Activated effector memory CD4-positive, alpha-beta T cell treated with anti-CD3 and anti-CD28 coated beads, Interleukin-2, amount 50 U/mL, for 16 hours (primary cell): ENCODE measurements at places on chromosomes 4 and X.
A peak's percentile ranks its signal among the peaks of the same experiment; 100 is the strongest.

GRCh38 chr4:80803337-80803736 is 227.2 kb upstream of the BMP3 start:
- DNase-seq, result no peak

DNA sequence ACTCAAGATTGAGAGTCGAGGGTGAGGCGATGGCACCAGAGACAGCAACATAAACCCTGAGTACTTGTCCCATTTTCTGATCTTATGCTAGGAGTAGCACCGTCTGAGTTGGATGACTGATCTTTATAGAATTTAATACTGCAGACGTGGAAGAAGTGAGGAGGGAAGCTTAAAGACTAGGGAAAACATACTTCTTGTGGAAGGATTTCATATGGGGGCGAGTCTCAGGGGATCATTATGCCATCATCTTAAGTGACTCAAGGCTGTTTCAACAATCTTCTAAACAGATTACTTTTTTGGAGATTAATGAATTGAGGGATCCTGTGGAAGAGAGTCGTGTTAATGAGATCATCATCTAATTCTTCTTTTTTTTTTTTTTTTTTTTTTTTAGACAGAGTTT is 17.2 kb upstream of the FAT1 start:
- DNase-seq, result no peak

- no peak for DNase-seq
Measured at GRCh38 chr4:189035091-189035490, 895.9 kb downstream of the TRIML1 start.

- DNase-seq, result no peak
Measured at GRCh38 chrX:13764281-13764680, 29.7 kb downstream of the OFD1 start.

- no peak for DNase-seq
Measured at GRCh38 chr4:78205591-78205990, 148.5 kb downstream of the FRAS1 start.

- DNase-seq, result no peak
Measured at GRCh38 chr4:107509615-107510014, 210.4 kb downstream of the PAPSS1 start.

DNA sequence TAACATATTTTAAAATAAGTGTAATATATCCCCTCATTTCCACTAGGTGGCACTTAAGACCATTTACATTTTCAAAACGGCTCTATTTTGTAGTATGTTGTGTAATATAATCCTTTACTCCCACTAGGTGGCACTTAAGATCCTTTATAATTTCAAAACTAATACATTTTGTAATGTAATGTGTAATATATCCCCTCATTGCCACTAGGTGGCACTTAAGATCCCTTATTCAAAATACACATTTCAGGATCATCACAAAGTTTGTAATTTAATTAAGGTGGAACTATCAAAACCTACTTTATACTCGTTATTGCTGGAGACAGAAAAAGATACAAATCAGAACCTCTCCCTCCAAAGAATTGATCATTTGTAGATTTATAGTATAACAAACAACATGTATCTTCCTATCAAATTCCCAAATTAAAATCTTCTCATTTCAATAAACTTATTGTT is 132.5 kb downstream of the ARHGAP6 start:
- DNase-seq, result no peak

- DNase-seq, result no peak
Measured at GRCh38 chr4:176302283-176303275, 17.2 kb upstream of the SPCS3 start.

GRCh38 chr4:8655411-8656184 is 63.0 kb downstream of the CPZ start:
- DNase-seq, result no peak

DNA sequence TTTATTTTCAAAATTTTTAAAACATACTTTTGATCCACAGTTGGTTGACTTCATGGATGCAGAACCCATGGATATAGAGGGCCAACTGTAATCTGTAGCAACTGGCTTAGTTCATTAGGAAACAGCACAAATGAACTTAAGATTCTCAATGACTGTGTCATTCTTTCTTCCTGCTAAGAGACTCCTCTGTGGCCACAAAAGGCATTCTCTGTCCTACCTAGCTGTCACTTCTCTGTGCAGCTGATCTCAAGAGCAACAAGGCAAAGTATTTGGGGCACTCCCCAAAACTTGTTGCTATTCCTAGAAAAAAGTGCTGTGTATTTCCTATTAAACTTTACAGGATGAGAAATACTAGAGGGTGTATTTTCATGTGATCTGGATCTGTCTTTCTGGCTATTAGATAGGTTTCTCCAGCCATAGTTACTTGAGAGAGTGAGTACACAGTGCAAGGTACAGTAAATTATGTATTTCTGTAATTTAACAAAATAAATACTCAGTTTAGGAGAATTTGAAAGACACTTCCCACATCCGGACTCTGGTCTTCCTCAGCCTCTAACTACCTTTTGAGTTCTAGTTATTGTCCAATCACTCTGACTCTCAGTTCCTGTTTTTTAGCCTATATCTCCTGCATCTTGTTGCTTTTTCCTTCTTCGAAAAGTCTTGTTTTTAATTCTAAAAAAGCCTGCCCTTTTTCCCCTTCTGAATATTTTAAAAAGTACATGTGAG is 21.8 kb downstream of the TLR2 start:
- no peak for DNase-seq

GRCh38 chr4:61380865-61381264 is 180.7 kb downstream of the ADGRL3 start:
- DNase-seq, result no peak

- DNase-seq, result no peak
Measured at GRCh38 chrX:71096760-71097032, 1.0 kb downstream of the FOXO4 start.

DNA sequence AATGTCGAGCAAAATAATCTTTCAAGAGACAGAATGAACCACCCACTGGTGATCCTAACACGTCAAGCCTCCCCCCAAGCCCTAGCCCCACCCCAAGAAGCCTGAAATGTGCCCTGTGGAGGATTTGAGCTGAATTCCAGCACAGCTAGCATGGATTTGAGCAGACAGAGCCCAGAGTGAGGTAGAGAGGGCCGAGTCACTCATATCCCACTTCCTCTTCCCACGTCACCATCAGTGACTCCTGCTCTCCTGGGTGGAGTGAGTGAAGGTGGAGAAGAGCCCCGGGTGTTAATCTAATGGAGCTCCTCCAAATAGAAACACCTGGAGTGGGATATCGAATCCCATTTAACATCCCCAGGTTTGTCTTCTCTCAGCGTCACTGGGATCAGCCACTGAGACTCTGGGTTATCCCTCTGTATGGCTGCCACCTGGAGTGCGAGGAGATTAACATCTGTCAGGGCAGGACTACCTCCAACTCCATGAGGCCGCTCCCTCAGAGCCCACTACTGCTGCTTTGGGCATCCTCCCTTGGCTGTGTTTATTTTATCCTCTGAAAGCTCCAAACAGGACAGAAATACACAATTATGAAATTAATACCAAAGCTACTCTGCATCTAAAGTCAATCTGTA is 136.6 kb downstream of the NWD2 start:
- DNase-seq, result no peak

GRCh38 chr4:121454251-121454979 is 73.6 kb upstream of the QRFPR start:
- no peak for DNase-seq

DNA sequence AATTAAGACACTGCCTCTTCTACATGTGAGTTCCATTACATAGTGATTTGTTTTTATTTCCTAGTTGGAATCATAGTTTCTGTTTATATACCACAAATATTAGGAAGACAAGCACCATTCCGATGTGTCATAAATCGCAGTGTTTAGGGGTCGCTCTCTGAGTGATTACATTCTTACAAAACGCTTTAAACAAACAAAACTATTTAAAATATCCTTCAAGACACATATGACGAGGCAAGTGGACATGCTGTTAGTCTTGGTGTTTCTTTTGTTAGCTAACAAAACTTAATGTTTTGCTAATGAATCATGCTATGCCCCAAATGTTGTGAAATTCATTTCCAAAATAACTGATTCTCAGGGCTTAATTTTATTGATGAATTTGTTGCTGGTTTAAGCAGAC is 1219.3 kb upstream of the PRKX start:
- no peak for DNase-seq

DNA sequence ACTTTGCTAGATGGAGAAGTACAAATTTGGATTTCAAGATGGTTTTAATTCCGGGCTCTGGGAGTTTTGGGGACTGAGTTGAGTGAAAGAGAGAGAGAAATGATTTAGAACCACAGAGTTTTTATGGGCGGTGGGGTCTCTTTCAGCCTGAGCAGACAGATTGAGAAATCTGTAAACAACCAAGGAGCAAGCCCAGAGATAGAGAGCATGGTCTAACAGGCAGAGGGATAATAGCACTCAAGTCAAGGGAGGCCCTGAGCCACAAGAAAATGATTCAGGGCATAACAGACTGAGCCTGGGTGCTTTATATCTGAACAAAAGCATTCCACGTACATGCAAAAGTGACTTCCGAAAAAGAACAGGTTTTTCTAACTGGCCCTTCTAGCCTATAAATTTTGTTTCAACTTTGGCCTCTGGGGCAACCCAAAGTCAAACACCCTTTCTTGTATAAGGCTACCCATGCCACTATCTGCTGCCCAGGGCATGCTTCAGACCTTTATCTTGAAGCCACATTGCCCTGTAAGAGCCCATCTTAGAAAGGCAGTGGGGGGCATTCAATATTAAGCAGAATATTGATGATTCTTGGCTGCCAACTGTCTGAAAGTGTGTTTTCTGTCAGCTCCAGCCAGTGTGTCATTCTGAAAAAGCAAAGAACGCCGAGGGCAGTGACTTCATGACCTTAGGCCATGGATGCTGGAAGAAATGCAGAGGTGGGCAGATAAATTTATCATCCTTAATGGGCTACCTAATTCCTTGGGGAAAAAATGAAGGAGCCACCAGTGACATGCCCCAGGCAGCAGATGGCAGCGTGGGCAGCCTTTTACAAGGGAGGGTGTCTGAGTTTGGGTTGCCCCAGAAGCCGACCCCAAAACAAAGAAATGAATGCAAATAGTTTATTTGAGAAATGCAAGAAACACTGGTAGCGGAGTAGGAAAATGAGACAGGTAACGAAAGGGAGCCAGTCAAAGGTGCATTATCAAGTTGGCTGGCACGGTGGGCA is 637.6 kb downstream of the MID1IP1 start:
- no peak for DNase-seq

- no peak for DNase-seq
Measured at GRCh38 chr4:10743357-10743756, 58.8 kb upstream of the CLNK start.

DNA sequence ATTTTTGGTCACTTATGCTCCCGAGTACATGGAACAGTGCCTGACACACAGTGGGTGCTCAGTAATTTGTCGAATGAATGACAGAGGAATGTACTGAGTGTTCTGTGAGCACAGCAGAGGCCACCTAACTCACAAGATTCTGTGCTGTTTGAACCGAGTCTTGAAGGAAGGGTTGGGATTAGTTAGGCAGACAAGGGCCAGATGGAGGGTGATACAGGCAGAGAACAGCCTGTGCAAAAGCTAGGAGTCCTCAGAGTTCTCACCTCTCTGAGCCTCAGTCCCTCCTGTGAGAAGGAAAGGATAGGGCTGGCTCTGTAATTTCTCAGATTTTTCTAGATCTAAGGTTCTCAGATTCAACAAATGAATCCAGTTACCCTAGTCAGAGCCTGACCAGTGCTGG is 108.8 kb downstream of the NHSL2 start:
- DNase-seq, result no peak

DNA sequence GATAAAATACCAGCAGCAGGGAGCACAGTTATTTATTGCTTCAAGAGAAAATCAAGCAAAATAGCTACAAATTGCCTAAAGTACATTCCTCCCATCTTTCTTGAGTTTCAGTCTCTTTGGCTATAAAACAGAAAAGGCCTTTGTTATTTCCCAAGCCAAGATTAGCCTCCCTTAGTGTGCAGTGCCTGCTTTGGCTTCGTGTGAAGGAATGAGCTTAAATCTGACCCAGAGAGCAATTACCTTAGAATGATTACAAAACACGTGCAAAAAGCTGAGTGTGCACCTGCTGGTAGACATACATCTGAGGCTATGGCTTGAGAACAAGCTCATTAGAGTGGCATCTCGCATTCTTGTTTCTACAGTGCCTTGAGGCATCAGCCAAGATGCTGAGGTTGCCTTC is 250.8 kb downstream of the C4orf33 start:
- no peak for DNase-seq

DNA sequence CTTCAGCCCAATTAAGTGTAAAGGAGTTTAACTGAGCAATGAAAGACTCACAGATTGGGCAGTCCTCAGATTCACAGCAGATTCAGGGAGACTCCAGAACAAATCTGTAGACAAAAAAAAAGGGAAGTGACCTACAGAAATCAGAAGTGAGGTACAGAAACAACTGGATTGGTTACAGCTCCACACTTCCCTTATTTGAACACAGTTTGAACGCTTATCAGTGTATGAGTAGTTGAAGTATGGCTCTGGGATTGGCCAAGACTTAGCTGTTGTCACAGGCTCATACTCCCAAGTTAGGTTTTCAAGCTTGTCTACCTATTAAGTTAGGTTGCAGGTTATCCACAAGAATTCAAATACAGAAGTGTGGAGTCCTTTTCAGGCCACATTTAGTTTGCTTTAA is 112.4 kb upstream of the ELOVL6 start:
- DNase-seq, result no peak

- DNase-seq, result no peak
Measured at GRCh38 chrX:153688506-153688905, 780 bp downstream of the SLC6A8 start.

- DNase-seq, result peak; percentile 83
Measured at GRCh38 chr4:185470501-185471195, 885 bp downstream of the CCDC110 start.

DNA sequence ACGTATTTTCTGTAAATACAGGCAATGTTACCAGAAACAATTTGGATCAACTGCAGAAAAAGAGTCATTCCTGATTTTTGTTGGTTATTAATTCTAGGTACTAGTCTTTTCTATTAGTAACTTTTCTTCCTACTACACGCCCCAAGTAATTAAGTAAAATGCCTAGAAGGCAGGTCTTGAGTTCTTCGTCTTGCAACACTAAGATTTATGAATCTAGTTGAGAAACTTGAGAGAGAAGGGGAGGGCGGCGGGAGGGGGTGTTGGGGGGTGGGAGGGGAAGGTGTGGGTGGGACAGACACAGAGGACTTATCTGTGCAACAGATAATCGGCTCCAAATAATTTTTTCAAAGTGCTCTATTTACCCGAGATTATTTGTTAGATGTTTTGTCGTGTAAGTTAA is 3.0 kb downstream of the RAP2C start:
- DNase-seq, result no peak

DNA sequence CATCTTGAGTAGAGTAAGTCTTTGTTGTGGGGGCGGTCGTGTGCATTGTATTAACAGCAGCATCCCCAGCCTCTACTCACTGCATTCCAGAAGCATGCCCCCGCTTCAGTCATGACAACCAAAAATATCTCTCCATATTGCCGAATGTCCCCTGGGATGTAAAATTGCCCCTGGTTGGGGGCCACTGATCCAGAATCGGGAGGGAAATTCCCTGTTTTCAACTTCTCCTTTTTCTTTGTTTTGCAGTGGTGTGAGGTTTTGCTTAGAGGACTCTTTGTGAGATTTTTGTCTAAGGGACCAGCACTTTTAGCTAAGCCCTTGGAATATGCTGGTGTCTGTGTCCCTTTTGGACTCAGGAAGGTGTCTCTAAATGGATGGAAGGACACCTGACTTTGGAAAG is 3.0 kb upstream of the IL13RA1 start:
- no peak for DNase-seq
